ENCODE measurements at places on chromosomes 3 and 15.

DNA sequence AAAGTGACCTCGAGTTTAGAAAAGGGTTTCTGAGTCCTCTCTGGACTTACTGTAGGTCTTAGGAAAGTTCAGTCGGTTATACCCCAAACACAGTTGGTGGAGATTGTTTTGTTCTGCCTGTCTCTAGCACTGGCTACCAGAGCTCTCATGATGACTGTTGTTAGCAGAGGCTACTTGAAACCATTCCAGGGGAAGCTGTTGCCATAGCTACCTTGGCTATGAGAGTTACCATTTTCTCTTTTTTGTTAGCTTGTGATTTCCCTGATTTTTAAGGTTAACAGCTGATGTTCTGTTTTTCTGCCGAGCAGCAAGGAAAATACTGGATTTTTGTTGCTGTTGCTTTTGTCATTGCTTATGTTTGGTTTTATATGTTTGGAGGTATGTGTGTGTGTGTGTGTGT, 26.7 kb downstream of the ABHD2 start:
- peak; percentile 56 for DNase-seq

DNA sequence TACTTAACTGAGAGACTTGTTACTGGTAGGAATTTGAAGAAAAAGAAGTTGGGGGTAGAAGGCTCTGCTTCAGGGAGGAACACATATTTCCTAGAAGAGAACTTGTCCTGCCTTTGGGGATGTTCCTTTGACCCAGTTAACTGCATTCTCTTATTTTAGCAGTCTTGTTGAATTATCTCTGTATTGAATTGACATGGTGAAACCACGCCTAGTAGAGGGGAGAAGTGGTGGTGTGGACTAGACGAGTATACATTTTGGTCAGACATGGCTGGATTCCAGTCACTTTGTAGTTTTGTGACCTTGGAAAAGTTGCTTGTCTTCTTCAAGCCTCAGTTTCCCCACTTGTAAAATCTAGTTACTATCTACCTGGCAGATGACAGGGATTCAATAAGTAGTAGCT, 87.8 kb downstream of the FNDC3B start:
- no peak for DNase-seq

- no peak for DNase-seq
These were observed 563.5 kb upstream of the TBL1XR1 start for GRCh38 chr3:177760803-177761202.

- no peak for DNase-seq
These were observed 33.7 kb upstream of the TMC3 start for GRCh38 chr15:81407718-81408117.

- DNase-seq: no peak
These were observed 9.7 kb upstream of the FBLN2 start for GRCh38 chr3:13539292-13539638.

- DNase-seq: no peak
These were observed 150.8 kb downstream of the PDZRN3 start for GRCh38 chr3:73473898-73474416.

- DNase-seq: peak; percentile 59
These were observed 29.4 kb upstream of the TMEM45A start for GRCh38 chr3:100463002-100463401.

DNA sequence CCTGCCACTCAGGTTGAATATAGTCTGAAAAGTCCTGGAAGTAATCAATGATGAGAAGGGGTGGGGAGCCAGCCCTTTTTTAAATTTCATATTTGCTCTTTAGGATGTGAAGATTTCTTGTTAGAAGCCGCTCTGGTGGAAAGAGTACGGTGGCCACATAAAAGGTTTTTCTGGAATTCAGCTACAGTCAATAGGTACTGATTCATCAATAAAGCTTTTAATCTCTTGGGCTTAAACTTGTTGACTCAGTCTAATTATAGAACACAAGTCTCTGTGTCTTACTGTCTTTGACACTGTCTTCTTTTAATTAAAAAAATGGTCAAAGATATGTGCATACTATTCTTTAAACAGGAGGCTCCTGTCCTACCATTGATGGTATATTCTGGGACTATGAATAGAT, 99.9 kb upstream of the TP63 start:
- DNase-seq: no peak

GRCh38 chr3:149197669-149198068, 24.0 kb downstream of the CP start:
- DNase-seq: no peak

DNA sequence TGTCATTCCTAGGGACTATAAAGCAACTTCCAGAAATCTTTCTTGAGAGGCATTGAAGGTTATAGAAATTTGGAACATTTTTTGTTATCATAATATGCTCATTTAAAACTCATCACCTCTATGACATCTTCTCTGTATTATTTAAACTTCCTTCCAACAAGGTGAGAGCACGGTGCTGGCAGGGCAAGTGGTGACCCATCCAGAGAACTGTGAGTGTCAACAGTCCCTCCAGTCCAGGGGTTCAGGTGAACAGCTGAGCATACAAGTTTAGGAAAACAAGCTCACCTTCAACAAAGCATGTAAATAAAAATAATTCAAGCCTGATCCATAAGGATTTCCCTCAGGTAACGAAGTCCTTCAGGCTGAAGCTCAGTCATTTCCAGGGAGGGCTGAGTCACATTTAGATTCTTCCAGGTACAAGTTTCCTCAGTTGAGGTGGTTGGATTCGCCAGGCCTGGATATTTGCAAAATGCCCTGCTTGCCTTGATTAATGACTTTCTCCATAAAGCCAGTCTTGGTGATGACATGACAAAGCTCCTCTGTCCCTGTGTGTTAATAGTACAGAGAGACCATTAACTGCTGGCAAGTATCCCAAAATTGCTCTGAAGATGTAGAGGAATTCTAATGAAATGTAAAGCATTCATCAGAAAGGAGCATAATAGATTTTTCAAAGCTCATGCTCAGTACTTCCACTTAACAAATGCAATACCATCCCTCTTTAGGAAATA, 263.6 kb upstream of the GADL1 start:
- DNase-seq: no peak

GRCh38 chr15:25242957-25243799, 195.6 kb downstream of the UBE3A start:
- DNase-seq: no peak

DNA sequence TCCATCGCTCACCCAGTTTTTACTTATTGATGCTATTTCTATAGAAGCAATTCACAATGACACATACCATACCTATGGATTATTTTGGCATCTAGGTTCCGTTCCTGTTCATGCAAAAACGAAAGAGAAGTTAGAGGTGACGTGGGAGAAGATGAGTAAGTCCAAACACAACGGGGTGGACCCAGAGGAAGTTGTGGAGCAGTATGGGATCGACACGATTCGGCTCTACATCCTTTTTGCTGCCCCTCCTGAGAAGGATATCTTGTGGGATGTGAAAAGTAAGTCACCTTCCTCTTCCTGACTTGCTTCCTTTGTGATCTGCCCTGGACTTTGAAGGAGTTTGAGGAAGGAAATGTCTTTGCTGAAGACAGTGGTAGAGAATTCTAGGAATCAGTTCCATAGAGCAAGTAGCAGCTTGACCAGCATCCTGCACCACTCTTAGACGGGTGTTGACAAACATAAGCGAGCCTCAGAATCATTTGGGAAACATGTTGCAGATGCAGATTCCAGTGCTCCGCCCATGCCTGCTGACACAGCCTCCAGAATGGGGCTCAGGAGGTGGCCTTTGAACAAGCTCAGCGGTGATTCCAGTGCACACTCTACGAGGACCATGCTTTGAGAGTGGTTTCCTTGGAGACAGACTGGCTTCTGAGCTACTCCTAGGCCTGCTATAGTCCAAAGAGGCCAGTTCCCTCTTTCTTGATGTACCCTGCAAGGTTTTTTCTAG, 78.4 kb upstream of the LIMD1 start:
- DNase-seq: no peak

DNA sequence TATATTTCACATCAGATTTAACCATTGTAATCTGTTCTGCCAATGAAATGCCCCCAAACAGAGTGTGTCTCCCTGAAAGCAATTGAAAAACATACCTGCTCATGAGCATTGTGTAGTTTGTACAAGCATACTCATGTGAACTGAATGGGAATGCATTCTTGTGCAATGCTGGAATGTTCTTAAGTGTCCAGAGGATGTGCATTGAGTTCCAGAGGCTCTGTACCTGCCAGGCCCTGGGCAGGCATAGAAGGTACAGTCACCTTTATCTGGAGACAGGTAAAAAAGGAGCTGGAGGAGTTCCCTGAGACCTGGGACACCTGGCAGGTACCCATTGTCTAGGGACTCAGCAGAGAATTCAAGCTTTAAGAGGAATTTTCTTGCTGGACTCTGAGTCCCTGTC, 2.8 kb downstream of the MRAS start:
- DNase-seq: no peak

All from NCI-H1092 treated with DMSO at 0.1 percent for 48 hours (cell line).